Activated CD4-positive, alpha-beta T cell treated with anti-CD3 and anti-CD28 coated beads, Interleukin-2, amount 10 ng/mL, durations not matched to agents 7 days and 5 days (primary cell): ENCODE measurements at places on chromosomes 6 and 20.

- H3K27ac ChIP-seq = no peak overlapping the region
- DNase-seq = no peak
- no peak overlapping the region for H3K4me3 ChIP-seq
- H3K27me3 ChIP-seq = peaks cover 44% of the 10 kb centered on the region
These were observed 1.1 kb downstream of the EDN1 start for GRCh38 chr6:12291071-12291838.

- H3K27me3 ChIP-seq = no peaks in the 10 kb centered on the region
- H3K4me1 ChIP-seq = no peaks in the 10 kb centered on the region
- no peak for DNase-seq
- no peaks in the 10 kb centered on the region for H3K36me3 ChIP-seq
These were observed 121.3 kb downstream of the TRMT11 start for GRCh38 chr6:126107475-126108166.

GRCh38 chr6:112254921-112255320 is 554 bp upstream of the LAMA4 start:
- no peak for DNase-seq
- peaks cover 51% of the 10 kb centered on the region for H3K27me3 ChIP-seq
- H3K27ac ChIP-seq = no peak overlapping the region
- peaks cover 14% of the 10 kb centered on the region for H3K4me1 ChIP-seq

- H3K27ac ChIP-seq = no peak overlapping the region
- H3K4me3 ChIP-seq = no peak overlapping the region
- no peaks in the 10 kb centered on the region for H3K4me1 ChIP-seq
- H3K36me3 ChIP-seq = no peaks in the 10 kb centered on the region
- no peaks in the 10 kb centered on the region for H3K27me3 ChIP-seq
These were observed 16.9 kb downstream of the USP49 start for GRCh38 chr6:41878246-41878645.

- no peak overlapping the region for H3K27ac ChIP-seq
- peaks cover 57% of the 10 kb centered on the region for H3K4me1 ChIP-seq
- no peak for DNase-seq
- no peak overlapping the region for H3K4me3 ChIP-seq
- peaks cover 66% of the 10 kb centered on the region for H3K36me3 ChIP-seq
These were observed 125.9 kb upstream of the TRAF3IP2 start for GRCh38 chr6:111731456-111732195.

DNA sequence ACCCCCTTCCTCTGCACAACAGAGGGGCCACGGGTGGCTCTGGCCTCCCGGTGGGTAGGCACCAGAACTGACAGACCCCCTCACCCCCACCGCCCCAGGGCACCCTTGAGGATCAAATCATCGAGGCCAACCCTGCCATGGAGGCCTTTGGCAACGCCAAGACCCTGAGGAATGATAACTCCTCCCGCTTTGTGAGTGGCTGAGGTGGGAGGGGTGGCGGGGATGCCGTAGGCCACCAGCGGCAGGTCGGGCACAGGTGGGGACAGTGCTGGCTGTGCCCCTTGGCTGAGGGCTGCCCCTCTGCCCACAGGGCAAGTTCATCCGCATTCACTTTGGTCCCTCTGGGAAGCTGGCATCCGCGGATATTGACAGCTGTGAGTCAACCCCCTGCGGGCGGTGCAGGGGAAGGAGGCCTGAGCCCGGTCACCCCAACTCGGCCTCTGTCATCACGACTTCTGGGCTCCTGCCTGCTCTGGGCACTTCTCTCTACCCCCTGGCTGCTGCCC is 29.1 kb downstream of the MYH7B start:
- H3K36me3 ChIP-seq = no peaks in the 10 kb centered on the region
- H3K27ac ChIP-seq = no peak overlapping the region

DNA sequence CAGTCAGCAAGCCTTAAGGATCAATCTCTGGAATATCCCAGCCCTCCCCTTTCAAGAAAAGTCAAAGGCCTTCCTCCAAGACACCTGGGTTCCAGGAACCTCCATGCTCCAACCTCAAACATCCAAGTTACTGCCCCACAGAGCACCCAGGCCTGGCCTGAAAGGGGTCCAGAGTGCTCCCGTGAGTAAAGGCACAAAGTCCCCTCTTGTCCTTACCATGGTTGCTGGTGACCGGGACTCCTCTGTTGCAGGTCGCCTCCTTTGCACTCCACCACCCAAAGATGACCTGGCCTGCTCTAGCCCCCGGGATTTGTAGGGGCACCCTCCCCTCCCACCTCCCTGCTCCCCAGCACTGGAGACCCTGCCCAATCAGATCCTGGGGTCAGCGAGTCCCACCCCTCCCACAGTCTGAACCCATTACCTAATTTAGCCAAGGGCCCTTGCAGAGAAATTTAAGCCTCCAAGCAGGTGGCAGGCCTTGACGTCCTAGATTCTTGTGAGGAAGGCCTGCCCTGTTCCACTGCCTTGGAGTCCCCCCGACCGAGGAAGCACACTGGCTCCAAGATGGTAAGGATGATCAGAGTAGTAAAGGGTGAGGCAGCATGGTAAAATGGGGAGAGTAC is at the start of gene TNNC2:
Gene TNNC2 (minus strand): TSS at position 283 of the 623 bp plus-strand sequence. CDS start 64 bp downstream, at position 219.
- no peak within 1 kb of the TSS for H3K27ac ChIP-seq
- peaks cover 28% of the 10 kb centered on the region for H3K27me3 ChIP-seq
- H3K36me3 ChIP-seq = no peaks in the 10 kb centered on the region
- peaks cover 19% of the 10 kb centered on the region for H3K4me1 ChIP-seq
- no peak for DNase-seq

DNA sequence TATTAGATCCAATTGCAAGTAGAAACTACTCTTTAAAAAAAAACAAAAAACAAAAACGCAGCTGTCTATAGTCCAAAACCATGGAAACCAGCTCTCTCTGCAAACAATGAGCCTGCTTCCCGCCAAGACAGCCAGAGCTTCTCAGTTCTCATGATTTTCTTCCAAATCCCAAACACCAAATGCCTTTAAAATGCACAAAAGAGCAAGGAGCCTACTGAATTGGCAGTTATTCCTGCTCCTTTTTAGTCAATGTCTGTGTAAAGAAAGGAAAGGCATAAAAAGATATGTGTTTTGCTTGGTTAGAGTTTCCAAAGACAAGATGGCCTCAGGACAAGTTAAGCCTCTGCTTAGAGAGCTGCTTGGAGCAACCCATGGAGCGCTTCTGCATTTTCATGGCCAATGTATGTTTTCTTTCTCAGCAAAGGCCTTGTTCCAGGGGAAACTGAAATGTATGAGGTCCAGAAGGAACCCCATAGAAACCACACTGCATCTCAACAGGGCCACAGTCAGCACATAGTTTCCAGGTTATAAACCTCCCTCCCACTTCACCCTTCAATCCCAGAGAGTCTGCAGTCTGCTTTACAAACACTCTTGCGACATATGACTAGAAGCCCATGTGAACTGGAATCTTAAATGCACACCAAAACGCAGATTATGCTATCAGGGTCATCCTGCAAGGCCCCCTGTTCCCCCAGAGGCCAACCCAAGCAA is 209.3 kb upstream of the TAB2 start:
- H3K4me1 ChIP-seq = peaks cover 33% of the 10 kb centered on the region
- DNase-seq = no peak

GRCh38 chr20:39066471-39067242 is 104.5 kb downstream of the DHX35 start:
- no peak overlapping the region for H3K4me3 ChIP-seq
- no peak overlapping the region for H3K27ac ChIP-seq
- H3K4me1 ChIP-seq = no peaks in the 10 kb centered on the region
- no peak for DNase-seq
- no peaks in the 10 kb centered on the region for H3K36me3 ChIP-seq

DNA sequence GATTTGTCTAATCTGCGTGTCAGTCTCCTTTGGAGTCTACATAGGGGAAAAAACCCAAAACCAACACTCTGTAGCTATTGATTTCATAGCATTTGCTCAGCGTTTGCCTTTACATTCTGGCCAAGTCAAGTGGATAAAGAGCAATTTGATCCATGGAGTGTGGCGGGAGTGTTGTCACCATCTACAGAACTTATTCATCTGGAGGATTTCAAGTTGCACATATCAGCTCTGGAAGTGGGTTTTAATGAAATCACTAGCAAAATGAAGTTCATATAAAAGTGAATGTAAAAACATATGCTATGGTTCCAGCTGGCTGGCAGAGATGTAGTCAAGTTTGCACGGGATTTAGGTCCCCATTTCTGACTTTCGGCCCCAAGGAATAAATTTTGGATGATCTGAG is 219.7 kb upstream of the SUPT3H start:
- H3K36me3 ChIP-seq = peaks cover 14% of the 10 kb centered on the region
- H3K27me3 ChIP-seq = peaks cover 4% of the 10 kb centered on the region
- H3K4me1 ChIP-seq = peaks cover 30% of the 10 kb centered on the region
- H3K27ac ChIP-seq = no peak overlapping the region

DNA sequence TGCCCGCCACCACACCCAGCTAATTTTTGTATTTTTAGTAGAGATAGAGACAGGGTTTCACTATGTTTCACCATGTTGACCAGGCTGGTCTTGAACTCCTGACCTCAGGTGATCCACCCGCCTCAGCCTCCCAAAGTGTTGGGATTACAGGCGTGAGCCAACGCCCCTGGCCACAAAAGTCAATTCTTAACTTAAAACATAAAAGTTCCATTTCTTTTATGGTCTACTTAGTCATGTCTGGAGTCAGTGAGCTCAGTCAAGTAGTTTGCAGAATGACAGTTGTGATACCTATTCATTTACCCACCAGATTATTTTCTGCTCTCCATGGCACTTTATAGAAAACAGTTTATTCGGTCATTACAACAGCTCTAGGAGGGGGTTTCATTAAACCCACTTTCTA is 103.1 kb upstream of the ESR1 start:
- no peak for DNase-seq
- H3K4me3 ChIP-seq = no peak overlapping the region
- H3K36me3 ChIP-seq = peaks cover 17% of the 10 kb centered on the region
